Cortex of kidney (tissue), 1 donor: ENCODE measurements at places on chromosomes 11 and 22.

GRCh38 chr11:116596346-116597260 is 176.2 kb downstream of the BUD13 start:
- DNase-seq, result no peak

DNA sequence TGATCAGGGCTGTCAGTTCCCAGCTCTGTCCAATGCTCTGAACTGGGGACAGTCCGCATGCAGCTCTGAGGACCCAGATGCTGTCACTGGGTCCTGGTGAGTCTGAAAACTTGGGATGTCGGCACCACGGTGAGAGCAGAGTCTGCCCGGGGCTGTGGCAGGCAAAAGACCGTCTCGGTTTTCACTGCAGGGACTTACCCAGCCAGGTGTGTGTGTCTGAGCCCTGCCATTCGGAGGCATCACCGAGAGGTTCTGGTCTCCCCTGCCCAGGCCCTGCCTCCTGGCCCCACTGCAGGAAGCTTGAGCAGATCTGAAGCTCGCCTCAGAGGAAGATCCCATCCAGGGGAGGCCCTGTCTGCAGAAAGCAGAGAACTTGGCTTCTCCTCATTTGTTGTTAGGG is 5.2 kb downstream of the TP53AIP1 start:
- DNase-seq, result no peak

DNA sequence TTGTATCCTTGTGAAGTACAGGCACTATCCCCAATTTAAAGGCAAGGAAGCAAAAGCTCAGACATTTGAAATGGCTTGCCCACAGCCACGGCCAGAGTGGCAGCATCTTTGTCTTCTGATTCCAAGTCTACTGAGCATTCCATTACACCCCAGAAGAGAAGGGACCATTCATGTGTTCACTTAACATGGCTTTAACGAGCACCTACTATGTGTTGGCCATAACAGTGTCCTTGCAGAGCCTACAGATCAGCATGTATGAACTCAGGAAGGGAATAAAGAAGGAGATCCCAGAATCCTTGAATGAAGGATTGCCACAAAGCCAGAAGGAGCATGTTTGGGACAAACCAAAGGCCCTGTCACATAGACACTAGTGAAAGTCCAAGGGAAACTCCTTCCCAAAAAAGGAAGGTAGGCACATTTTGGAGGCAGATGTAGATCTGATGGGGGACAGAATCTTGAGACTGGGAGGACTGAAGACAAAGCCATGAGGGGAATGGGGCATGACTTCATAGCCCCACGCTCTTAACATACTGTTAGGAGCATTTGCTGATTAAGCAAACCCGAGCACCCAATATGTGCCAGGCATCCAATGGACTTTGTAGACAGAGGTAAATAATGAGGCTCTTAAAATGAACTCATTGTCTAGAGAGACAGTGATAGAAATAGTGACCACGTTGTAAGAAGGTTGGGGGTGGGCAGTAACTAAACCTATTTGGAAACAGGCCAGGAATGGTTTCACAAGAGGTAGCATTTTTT is 54.9 kb downstream of the P4HA3 start:
- no peak for DNase-seq

DNA sequence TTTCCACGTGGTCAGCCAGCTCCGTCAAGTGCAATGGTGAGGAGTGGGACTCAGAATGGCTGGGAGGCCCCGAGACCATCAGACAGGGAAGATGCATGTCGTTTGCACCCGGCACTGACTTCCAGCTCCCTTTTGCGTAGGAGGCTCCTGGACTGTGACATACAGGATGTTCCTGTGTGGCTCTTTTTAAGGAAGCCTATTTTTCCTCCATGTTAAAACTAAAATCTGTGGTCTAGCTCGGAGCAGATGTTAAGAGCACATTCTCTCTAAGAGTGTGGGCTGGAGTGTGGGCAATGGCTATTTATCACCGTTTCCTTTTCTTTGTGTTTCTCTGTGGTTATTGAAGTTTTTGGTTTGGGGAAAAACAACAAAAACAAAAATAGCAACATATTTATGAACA is 40.9 kb upstream of the AMPD3 start:
- no peak for DNase-seq
